Neural crest cell (in vitro differentiated cells): ENCODE measurements at places on chromosomes 4 and X. TPM values are rescaled to one million over a fixed set of nuclear protein-coding genes. Genes with fewer than 3 reads are reported as not detected.

Gene ETFDH
- total RNA-seq, result 15.8 and 17.5 TPM in 2 replicates

Gene ANAPC4
- 32.4 and 34.1 TPM in 2 replicates for total RNA-seq

Gene FHDC1
- 52.0 and 54.5 TPM in 2 replicates for total RNA-seq

Gene LIMCH1
- 15.1 and 17.3 TPM in 2 replicates for total RNA-seq

Gene WDR17
- total RNA-seq, result 8.7 and 10.5 TPM in 2 replicates

Gene SSX2B
- total RNA-seq, result not detected in 2 replicates

Gene SPATA4
- 0.44 TPM in 1 of 2 replicates, not detected in the other for total RNA-seq

Gene MUC7
- not detected in 2 replicates for total RNA-seq

Gene RPS6KA6
- total RNA-seq, result 7.8 and 8.8 TPM in 2 replicates

Gene IL2RG
- total RNA-seq, result not detected in 2 replicates

Gene ARSJ
- total RNA-seq, result 0.49 and 0.89 TPM in 2 replicates

Gene XAGE2
- total RNA-seq, result not detected in 2 replicates

Gene COX18
- 20.1 and 20.4 TPM in 2 replicates for total RNA-seq

Gene FGFBP1
- not detected in 2 replicates for total RNA-seq

Gene EXOC1L
- total RNA-seq, result not detected in 2 replicates

Gene CCNG2
- total RNA-seq, result 57.2 and 58.8 TPM in 2 replicates

Gene SCRG1
- 4.8 and 5.1 TPM in 2 replicates for total RNA-seq

Gene PNMA5
- total RNA-seq, result not detected in 2 replicates

Gene LINC00632
- total RNA-seq, result 243 and 314 TPM in 2 replicates

Gene TMEM31
- 2.0 TPM in 1 of 2 replicates, not detected in the other for total RNA-seq

Gene SPANXA1
- not detected in 2 replicates for total RNA-seq

Gene NSG1
- 23.7 and 24.5 TPM in 2 replicates for total RNA-seq

Gene SPARCL1
- 7.8 and 8.6 TPM in 2 replicates for total RNA-seq

Gene MAGEA10
- total RNA-seq, result not detected in 2 replicates

Gene RAB41
- not detected in 2 replicates for total RNA-seq

Gene PNCK
- 9.4 and 10.2 TPM in 2 replicates for total RNA-seq

Gene MAGEB10
- not detected in 2 replicates for total RNA-seq

Gene NAT8L
- 18.8 and 19.5 TPM in 2 replicates for total RNA-seq

Gene FATE1
- not detected in 2 replicates for total RNA-seq

Gene FHL1
- 67.6 and 70.1 TPM in 2 replicates for total RNA-seq

Gene ZNF718
- 14.4 and 15.9 TPM in 2 replicates for total RNA-seq

Gene DEFB131A
- not detected in 2 replicates for total RNA-seq
